ENCODE measurements at places on chromosomes 3 and 15. TPM values are rescaled to one million over a fixed set of nuclear protein-coding genes. Genes with fewer than 3 reads are reported as not detected.

Gene ZNF660
- total RNA-seq: 1.4 TPM

Gene GOLGA8J
- not detected for total RNA-seq

Gene CP
- total RNA-seq: 0.28 TPM

Gene RTP3
- total RNA-seq: not detected

Gene UCN2
- 0.54 TPM for total RNA-seq

DNA sequence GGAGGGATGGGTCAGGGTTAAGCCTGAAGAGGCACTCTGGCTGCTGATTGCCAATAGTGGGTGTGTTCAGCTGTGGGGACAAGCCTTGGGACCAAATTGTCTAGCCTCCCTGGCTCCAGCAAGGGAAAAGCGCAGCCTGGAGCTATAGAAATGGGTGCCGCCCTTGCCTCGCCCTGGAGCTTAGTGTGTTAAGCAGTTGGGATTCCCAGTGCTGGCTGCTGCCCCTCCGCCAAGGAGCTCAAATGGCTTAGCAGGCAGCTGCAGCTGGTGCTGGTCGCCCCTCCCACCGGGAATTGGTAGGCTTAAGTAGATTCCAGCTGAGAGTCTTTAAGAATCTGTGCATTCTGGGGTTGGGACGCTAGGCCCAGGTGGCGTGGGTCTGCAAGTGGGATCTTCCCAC, 662.9 kb upstream of the TBL1XR1 start:
- DNase-seq: no peak

DNA sequence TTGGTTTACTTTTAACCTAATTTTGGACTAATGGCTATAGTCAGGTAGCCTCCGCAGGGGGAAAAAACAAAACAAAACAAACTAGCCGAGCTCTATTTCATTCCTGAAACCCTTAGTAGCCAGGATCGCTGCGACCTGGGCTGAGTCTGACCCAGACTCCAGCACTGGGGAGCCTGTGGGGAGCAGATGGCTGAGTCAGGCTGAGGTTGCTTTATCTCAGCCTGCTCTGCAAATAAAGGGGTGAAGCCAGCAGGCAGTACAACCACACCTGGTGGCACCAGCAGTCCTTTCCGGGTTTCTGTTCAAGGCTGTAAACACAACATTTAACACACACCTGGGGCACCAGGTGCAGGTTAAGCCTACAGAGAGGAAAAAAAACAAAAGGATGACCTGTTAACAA, 27.3 kb downstream of the ABHD2 start:
- DNase-seq: no peak

GRCh38 chr3:133994166-133994890, 35.4 kb downstream of the SLCO2A1 start:
- DNase-seq: no peak

- DNase-seq: no peak
Measured at GRCh38 chr15:91857772-91858171, 4.3 kb downstream of the SLCO3A1 start.

DNA sequence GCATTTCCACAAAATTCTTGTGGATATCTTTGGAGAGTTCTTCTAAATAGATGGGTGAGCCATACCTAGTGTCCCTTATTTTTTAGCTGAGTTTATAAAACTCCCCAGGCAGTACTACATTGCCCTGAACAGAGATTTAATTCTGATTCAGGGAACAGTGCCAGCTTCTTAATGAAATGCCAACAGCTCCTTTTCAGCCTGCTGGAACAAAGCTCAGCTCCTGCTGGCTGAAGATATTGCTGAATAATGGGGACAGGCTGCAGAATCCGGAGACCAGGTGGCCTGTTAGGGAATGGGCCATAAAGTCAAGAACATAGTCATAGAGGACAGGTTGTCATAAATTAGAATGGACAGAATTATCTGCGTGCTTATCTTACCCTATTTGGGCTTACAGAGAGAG, 8.9 kb downstream of the HGD start:
- no peak for DNase-seq

DNA sequence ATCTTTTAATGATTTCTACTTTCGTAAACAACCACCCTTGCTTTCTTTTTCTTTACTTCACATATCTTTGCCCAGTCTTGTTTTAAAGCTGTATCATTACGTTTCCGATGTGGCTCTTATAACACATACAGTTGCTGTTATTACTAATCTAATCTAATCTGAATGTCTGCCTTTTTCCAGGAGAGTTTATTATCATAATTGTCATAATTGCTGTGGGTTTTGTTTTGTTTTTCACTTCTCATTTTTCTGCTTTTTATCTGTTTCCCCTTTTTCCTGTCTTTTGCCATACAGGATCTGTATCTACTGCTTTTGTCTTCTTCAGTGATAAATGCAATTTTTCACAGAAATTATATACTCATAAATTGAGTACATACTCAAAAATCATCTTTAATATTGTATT, 24.9 kb downstream of the HACL1 start:
- no peak for DNase-seq

DNA sequence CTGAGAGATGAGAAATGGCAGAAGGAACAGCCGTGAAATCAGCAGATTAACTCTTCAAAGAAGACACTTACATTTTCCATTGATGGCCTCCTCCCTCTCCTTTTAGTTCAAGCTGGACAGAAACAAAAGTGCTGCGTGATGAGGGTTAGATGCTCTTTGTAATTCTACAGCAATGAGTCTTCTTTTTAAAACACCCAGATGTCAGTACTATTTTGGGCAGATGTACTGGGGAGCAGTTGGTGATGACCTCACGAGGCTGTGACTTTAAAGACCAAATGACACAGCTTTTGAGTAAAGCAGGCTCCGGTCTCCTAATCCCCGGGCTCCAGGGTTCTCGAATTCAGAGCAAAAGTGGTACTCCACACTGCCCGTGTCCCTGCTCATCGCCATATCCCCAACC, 198.2 kb downstream of the SLCO3A1 start:
- DNase-seq: no peak

- no peak for DNase-seq
Measured at GRCh38 chr3:42079701-42080452, 11.3 kb upstream of the TRAK1 start.

GRCh38 chr3:2850701-2851100, 259.5 kb downstream of the IL5RA start:
- DNase-seq: no peak

DNA sequence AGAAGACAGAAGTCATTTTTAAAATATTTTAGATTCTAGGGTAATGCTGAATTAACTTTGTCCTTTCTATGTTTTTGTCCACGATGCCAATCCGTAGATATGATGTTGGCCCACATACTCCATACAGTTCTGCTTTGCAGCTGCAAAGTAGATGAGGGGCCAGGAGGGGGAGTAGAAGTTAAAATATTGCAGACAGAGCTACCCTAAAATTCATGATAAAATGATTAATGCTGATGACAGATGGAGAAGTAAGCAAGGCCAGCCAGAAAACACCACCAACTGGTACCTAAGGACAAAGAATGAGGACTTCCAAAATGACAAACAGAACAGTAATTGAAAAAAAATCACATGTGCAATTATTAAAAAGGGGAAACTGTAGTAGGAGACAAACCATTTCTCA, 756.6 kb upstream of the ARPP21 start:
- no peak for DNase-seq

- no peak for DNase-seq
Measured at GRCh38 chr3:16415911-16416476, 97.5 kb downstream of the RFTN1 start.
